WTC11 (cell line): ENCODE measurements at places on chromosomes 16 and 17.

GRCh38 chr17:44530896-44531418 lies 26.3 kb upstream of the FZD2 start:
- DNase-seq, result no peak

DNA sequence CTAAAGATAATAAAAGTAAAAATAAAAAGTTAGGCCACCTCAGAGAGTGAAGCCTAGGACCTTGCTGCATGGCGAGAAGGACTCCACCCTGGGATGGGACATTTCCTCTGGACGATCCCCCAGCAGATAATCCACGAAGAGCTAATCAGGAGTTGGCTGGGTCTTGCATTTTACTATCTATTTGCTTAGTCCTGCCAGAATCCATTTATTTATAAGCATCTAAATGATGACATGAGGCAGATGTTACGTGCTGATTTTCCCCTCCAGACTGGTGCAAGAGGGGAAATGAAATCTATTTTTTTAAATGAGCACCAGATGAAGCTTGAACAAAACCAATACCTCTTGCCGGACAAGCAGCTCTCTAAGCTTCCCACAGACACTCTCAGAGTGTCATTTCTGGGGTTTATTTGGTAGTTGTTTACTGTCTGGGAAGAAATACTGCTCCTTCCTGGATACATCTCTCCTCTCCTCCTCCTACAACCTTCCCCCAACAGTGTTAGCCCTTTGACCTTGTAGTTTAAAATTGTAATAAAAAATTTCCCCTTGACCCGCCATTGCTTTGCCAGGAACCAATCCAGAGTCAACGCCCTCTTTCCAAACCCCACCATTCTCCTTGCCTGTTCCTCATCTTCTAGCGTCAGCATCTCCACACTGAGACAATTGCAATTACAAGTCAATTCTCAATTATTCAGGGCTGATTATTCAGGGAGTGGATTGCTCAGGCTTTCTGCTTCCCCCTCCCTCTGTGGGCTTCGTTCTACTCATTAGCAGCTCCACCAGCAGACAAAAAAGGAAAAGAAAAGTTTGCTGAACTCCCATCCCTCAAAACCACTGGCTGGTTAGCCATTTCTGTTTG lies 63.0 kb downstream of the GSG1L start:
- no peak for DNase-seq

DNA sequence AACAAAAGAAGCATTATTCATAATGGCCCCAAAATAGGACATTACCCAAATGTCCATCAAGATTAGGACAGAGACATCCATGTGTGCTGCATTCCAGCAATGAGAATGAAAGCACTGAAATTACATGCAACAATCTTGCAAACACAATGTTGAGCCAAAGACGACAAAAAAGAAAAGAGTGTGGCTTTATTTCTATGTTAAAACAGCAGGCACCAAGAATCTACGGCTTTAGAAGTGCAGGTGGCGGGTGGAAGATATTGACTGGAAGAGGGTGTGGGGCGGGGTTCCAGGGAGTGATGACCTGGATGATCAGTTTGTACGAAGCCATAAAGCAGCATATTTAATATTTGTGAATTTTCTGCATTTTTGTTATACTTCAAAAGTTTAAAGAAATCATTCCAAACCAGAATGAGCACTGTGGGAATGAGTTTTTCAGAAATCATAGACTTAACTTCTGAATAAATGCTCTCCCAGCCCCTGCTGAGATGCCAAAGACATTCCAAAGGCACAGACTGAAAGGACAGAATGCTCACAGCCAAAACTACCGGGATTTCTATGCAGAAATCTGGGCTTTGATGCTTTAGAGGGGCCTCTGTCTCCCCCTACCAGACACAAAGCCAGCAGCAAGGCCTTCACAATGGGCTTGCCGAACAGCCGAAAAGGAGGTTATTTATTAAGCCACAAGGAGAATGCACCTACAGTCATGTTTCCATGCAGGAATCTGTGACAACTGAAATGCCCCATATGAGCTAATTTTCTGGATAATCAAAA lies 361.6 kb downstream of the GRIN2A start:
- DNase-seq, result peak; percentile 65

DNA sequence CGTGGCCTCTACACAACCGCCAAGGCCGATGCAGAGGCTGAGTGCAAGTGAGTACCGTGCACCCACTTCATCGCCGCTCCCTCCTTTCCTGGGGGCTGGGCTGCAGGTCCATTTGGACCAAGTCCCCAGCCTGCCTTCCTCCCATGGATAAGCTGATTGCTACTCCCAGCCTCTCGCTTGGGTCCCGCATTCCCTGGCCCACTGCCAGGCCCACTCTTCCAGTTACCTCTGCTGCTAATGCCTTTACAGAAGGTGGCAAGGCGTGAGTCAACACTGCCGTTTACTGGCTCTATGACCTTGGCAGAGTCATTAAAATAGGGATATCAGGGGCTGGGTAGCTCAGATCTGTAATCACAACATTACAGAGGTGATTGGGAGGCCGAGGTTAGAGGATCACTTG lies 11.2 kb downstream of the SULT1A2 start:
- no peak for DNase-seq

GRCh38 chr17:73089322-73090317 lies 2.9 kb downstream of the SLC39A11 start:
- DNase-seq, result no peak

- DNase-seq, result no peak
These were observed 338.3 kb downstream of the BCAS3 start for GRCh38 chr17:61015966-61016365.
